Ascending aorta (tissue), 2 donors: ENCODE measurements at places on chromosomes 16 and 17. TPM values are rescaled to one million over a fixed set of nuclear protein-coding genes. Genes with fewer than 3 reads are reported as not detected.

The SEZ6L2 gene
- 0.21 TPM for total RNA-seq

The HNF1B gene
- total RNA-seq, result not detected

The KRT40 gene
- total RNA-seq, result not detected

DNA sequence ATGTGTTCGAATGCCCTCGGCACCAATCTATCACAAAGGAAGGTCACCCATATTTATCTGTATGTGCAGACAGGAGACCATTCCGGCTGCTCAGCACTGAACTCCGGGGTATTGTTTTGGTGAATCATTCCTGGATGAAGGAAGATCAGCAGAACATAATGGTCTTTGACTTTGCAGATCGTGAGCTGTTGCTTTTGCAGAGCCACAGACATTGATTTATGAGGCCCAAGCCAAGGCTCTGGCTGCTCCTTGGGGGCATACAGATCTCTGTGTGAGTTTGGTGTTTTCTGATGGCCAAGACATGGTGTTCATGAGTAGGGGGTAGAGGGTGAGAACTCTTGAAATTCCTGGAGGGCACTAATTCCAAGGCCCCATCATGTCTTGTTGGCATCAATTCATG is 458.8 kb upstream of the HSBP1 start:
- no peak overlapping the region for H3K27ac ChIP-seq
- peaks cover 3% of the 10 kb centered on the region for H3K36me3 ChIP-seq
- no peaks in the 10 kb centered on the region for H3K4me1 ChIP-seq
- H3K4me3 ChIP-seq, result no peak overlapping the region
- H3K27me3 ChIP-seq, result no peaks in the 10 kb centered on the region

DNA sequence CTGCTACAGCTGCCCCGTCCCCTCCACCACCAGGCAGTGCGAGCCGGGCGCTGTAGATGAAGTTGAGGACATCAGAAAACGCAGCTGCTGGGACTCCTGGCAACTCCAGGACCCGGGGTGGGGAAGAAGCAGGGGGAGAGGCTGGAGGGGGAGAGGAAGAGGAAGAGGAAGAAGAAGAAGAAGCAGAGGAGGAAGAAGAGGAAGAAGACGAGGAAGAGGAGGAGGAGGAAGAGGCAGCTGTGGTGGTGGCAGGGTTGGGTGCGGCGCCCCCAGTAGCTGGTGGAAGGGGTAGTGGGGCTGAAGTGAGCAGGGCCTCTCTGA is 13.2 kb downstream of the ZBTB4 start:
- DNase-seq, result no peak
- H3K27me3 ChIP-seq, result no peaks in the 10 kb centered on the region
- peaks cover 50% of the 10 kb centered on the region for H3K36me3 ChIP-seq
- H3K4me3 ChIP-seq, result no peak overlapping the region
- H3K27ac ChIP-seq, result peak overlapping the region; percentile 43

The SPIRE2 gene
- not detected for total RNA-seq

- no peak overlapping the region for H3K4me3 ChIP-seq
- no peaks in the 10 kb centered on the region for H3K4me1 ChIP-seq
- no peaks in the 10 kb centered on the region for H3K36me3 ChIP-seq
These were observed 2.1 kb downstream of the ACE start for GRCh38 chr17:63478814-63479494.

DNA sequence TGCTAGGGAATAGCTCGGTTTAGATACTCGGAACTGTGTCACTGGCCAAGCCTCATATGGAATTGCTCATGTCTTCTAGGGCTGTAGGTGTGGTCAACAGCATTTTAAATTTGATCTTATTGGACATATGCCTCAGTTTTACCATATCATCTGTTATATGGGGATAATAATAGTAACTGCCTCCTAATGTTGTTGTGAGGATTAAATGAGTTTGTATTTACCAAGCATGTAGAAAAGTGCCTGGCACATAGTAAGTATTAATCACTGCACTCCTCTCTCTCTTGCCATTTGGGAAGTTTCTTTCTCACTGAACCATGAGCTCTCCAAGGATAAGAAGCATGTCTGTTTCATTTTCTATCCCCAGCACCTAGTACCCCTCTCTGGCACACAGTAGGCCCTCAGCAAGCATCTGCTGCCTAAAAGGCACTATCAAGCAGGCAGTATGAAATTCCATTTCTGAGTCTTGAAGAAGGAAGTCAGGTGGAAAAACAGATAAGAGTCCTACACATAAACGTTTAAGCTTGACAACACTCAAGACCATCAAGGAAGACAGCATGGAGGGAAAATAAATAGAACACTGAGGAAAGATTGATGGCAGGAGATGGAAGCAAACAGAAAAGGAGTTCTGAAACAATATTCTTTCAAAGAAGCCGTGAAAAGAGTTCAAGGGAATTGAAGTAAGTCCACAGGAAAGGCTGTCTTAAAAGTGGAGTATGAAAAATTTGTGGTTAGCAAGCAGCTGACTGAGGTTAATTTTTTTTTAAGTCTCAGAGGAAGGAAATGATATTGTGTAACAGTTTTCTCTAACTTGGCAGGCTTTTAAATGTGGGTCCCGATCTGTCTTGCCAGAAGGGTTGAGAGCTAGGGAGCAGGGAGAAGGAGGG is 2.2 kb upstream of the ATP6V0A1 start:
- no peaks in the 10 kb centered on the region for H3K27me3 ChIP-seq
- H3K4me3 ChIP-seq, result no peak overlapping the region
- H3K4me1 ChIP-seq, result peaks cover 4% of the 10 kb centered on the region
- DNase-seq, result no peak
- H3K27ac ChIP-seq, result peak overlapping the region; percentile 92

- no peak overlapping the region for H3K4me3 ChIP-seq
- H3K36me3 ChIP-seq, result peaks cover 70% of the 10 kb centered on the region
- no peaks in the 10 kb centered on the region for H3K27me3 ChIP-seq
- no peak overlapping the region for H3K27ac ChIP-seq
- no peak for DNase-seq
These were observed 27.0 kb downstream of the TMC6 start for GRCh38 chr17:78101542-78101941.

DNA sequence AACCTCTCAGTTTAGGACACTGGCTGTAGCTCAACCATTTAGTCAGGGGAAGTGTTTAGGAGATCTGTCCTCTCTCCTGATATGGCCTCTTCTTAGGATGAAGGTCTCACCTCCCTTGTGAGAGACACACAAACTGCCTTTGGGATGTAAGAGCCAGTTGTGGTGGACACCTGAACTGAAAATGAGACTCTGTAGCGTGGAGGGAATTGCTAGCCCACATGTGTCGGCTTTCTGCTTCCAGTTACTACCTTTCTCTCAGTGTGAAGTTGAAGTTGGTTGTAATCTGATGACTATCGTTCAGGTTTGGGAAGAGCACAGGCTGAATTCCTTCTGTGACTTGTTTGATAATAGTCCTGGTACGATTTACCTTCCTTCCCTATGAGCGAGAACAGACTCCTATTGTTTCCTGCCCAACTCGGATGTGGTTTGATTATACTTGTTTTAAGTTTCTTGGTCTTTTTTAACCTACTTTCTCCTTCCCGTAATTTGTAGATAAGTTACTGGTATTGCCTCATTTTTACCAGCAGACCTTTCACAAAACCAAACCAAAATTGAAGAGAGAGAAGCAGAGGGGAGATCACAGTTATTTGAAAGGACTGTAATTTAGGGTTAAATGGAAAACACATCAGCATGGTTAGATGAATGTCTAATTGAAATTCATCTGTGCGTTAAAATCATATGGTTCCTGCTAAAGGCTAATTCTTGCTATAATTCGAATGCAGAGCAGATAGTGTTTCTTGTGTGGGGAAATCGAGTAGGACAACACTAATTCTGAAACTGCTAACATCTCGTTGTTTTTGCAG is 43.2 kb downstream of the CLEC16A start:
- no peaks in the 10 kb centered on the region for H3K27me3 ChIP-seq
- H3K4me1 ChIP-seq, result no peaks in the 10 kb centered on the region
- H3K4me3 ChIP-seq, result no peak overlapping the region
- H3K36me3 ChIP-seq, result peaks cover 21% of the 10 kb centered on the region

GRCh38 chr17:56733833-56734232 is 99.9 kb downstream of the C17orf67 start:
- no peaks in the 10 kb centered on the region for H3K4me1 ChIP-seq
- no peaks in the 10 kb centered on the region for H3K27me3 ChIP-seq
- no peak for DNase-seq
- no peak overlapping the region for H3K4me3 ChIP-seq
- H3K36me3 ChIP-seq, result no peaks in the 10 kb centered on the region

The SAMD14 gene
- total RNA-seq, result 3.2 TPM

The SREBF1 gene
- 141 TPM for total RNA-seq

GRCh38 chr17:44587339-44587738 is 30.1 kb downstream of the FZD2 start:
- peaks cover 25% of the 10 kb centered on the region for H3K4me1 ChIP-seq
- peak; percentile 64 for DNase-seq
- no peak overlapping the region for H3K4me3 ChIP-seq
- no peaks in the 10 kb centered on the region for H3K36me3 ChIP-seq
- no peaks in the 10 kb centered on the region for H3K27me3 ChIP-seq
